Renal cortical epithelial cell (primary cell): ENCODE measurements at places on chromosomes 1 and 21. TPM values are rescaled to one million over a fixed set of nuclear protein-coding genes. Genes with fewer than 3 reads are reported as not detected.

The AKNAD1 gene
- total RNA-seq = not detected in 2 replicates

The CELA3A gene
- not detected in 2 replicates for total RNA-seq

The MCOLN3 gene
- total RNA-seq = 1.3 and 4.0 TPM in 2 replicates

The NR1I3 gene
- total RNA-seq = not detected in 2 replicates

The KRTAP10-2 gene
- not detected in 2 replicates for total RNA-seq

The MEGF6 gene
- total RNA-seq = 5.7 and 12.0 TPM in 2 replicates

The AUNIP gene
- total RNA-seq = 0.89 and 5.7 TPM in 2 replicates

The LRRC38 gene
- not detected in 2 replicates for total RNA-seq

The IL22RA1 gene
- 0.05 TPM in 1 of 2 replicates, not detected in the other for total RNA-seq

The GJA4 gene
- total RNA-seq = not detected in 2 replicates

- peak; percentile 94 for DNase-seq
Measured at GRCh38 chr1:204080163-204080903, 7.4 kb downstream of the SOX13 start.

DNA sequence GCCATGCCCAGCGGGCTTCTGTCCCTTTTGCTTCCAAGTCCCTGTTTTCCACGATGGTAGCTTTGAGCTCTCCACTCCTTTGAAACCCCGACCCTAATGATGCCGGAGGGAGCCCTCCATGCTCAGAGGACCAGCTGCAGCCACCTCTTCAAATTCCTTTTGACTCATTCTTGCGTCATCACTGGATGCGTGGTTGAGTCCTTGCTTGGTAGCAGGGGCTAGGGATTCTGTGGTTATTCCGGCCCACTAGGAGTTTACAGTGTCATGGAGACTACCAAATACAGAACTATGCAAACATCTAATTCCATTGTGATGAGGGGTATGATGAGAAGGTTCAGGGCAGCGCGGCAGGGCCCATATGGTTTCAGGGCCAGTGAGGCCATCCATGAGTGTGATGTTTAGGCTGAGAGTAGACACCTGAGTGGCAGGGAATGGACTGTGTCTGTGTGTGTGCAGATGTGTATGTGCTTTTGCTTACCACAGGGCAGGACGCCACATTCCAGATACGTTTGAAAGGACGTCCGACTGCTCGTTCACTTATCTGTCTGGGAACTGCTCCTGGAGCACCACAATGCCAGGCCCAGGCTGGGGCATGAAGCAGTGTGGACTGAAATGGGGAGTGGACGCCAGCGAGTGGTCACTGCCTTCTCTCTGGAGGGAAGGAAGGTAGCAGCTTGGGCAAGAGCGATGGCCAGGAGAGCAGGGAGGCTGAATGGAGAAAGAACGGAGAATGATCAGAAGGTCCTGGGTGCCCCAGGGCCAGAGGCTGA, 30.4 kb upstream of the ZBTB21 start:
- peak; percentile 99 for DNase-seq

DNA sequence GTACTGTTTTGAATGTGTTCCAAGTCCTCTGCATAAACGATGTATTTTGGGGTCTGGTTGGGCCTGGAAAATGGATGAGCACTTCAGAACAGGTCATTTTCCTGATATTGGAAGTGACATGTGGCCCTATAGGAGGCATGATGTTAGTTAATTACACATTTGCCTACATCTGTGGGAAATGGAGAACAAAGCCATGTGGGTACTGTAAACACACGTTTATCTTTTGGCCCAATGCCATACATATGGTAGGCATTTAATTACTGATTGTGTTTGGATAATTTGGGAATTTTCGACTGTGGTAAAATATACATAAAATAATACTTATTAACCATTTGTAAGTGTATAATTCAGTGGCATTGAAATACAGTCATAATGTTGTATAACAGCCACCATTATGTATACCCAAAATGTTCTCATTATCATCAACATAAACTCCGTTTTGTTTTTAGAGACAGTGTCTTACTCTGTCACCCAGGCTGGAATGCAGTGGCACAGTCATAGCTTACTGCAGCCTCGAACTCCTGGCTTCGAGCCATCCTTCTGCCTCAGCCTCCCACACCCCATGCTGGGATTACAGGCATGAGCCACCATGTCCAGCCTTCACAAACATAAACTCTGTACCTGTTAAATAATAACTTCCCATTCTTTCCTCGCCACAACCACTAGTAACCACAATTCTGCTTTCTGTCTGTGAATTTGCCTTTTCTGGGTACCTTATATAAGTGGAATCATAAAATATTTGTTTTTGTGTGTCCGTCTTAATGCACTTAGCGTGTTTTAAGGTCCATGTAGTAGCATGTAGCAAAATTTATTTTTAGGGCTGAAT, 11.9 kb upstream of the RNPEP start:
- peak; percentile 54 for DNase-seq

GRCh38 chr21:31050577-31051157, 12.4 kb upstream of the KRTAP19-8 start:
- no peak for DNase-seq

- peak; percentile 76 for DNase-seq
Measured at GRCh38 chr1:114282751-114283403, 129.2 kb upstream of the SYT6 start.

- peak; percentile 77 for DNase-seq
Measured at GRCh38 chr1:36008546-36009197, 75.2 kb upstream of the TEKT2 start.

GRCh38 chr1:27745466-27745865, 19.7 kb downstream of the FAM76A start:
- no peak for DNase-seq

DNA sequence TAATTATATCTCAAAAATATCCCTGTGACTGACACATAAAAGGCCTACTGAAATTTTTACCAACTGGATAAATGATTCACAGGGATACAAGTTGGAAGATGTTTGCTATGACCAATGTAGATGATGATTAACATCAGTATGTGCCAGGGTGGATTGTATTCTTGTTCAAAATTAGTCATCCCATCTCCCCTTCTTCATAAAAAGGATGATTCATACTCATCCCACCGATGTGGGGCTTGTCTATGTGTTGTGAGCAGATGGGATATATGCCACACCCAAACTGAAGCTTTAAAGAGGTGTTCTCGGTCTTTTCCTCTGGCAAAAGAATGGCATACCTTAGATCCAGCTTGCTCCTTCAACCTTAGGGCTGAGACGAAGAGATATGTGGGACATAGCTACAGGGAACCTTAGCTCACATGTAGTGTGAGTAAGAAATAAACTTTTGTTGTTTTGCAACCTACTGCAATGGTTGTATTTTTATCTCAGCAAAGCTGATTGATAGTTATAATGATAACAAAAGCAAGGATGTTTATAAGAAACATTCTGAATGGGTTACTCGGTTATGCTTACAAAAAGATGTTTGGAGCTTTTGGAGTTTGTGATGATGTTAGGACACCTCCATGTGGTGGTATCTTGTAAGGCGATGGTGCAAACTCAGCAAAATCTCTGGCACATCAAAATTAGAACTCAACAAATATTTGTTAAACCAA, 29.4 kb downstream of the SPATA17 start:
- peak; percentile 96 for DNase-seq

- DNase-seq = no peak
Measured at GRCh38 chr1:109721042-109721441, 9.0 kb downstream of the GSTM5 start.

- DNase-seq = no peak
Measured at GRCh38 chr1:188689542-188689941, 1788.1 kb downstream of the BRINP3 start.

DNA sequence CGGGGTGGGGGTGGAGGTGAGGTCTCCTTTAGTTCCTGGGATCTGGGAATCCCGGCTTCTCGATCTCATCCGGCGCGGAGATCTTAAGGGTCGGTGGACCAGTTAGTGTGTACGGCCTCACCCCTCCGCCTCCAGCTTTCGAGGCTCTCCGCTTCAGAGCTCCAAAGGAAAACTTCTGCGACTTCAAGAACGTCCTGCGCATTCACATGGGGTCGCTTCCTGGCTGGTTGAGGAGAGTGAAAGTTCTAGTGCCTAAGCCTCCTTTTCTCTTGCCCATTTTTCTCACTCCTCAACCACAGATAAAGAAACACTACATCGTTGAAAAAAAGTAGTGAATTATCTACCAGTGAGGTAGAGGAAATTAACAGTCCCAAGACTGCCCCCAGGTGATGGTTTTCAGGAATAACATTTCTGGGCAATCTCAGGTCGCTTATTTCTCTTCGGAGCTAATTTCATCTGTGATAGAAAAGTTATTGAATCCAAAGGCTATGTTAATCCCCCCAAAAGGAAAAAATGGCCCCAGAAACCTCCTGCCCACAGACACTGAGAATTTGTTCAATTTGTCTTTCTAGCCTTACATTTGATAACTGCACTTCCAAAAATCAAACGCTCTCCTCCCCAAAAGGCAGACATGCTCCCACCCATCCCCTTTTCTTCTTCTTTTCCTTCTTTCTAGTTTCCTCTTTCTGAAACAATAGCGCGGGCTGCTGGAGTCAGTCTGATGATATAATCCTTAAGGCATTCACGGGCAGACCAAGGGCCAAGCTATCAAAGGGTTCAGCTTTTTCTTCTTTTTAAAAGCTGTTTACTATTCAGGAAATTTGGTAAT, 20.6 kb upstream of the TBX15 start:
- DNase-seq = peak; percentile 82

- no peak for DNase-seq
Measured at GRCh38 chr1:202140833-202141232, 3.7 kb downstream of the ARL8A start.

GRCh38 chr1:234241941-234242490, 131.2 kb upstream of the COA6 start:
- DNase-seq = no peak

GRCh38 chr1:189623336-189623735, 854.3 kb downstream of the BRINP3 start:
- no peak for DNase-seq

GRCh38 chr1:224489534-224490365, 55.2 kb upstream of the WDR26 start:
- no peak for DNase-seq

- peak; percentile 88 for DNase-seq
Measured at GRCh38 chr1:172398970-172399755, 21.3 kb upstream of the C1orf105 start.

GRCh38 chr21:25031750-25032149, 575.5 kb downstream of the MRPL39 start:
- DNase-seq = no peak

GRCh38 chr1:170267317-170267716, 121.6 kb downstream of the NTMT2 start:
- DNase-seq = peak; percentile 2

DNA sequence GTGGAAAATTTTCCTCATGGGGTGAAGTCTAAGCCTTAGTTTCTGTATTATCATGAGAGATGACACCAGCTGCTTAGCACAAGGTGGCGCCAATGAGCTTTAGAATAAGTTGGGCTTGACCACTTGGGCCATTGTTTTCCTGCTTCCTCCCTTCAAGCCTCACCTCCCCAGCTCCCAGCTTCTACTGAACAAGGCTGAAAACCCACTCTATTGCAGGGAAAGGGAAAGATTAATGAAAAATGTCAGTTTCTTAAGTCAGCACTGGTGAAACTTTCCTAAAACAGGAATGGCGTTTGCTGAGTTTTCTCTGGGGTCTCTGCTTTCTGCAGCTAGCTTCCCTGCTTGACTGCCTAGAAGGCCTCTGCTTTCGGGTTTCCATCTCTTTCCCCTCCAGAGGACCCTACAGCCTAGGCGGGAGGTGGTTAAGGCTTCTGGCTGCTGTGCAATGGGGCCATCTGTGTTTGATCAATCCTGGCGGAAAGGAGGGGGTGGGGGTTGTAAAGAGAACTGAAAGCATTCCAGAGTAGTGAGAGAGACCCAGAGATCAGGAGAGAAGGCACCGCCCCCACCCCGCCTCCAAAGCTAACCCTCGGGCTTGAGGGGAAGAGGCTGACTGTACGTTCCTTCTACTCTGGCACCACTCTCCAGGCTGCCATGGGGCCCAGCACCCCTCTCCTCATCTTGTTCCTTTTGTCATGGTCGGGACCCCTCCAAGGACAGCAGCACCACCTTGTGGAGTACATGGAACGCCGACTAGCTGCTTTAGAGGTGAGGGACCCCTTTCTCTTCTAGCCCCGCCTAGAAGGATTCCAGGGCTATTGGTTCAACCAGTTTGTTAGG, at the start of gene OLFML3:
OLFML3 (plus strand) TSS at position 612 of the 840 bp plus-strand sequence; CDS start at position 655, 43 bp downstream.
- DNase-seq = peak; percentile 83

DNA sequence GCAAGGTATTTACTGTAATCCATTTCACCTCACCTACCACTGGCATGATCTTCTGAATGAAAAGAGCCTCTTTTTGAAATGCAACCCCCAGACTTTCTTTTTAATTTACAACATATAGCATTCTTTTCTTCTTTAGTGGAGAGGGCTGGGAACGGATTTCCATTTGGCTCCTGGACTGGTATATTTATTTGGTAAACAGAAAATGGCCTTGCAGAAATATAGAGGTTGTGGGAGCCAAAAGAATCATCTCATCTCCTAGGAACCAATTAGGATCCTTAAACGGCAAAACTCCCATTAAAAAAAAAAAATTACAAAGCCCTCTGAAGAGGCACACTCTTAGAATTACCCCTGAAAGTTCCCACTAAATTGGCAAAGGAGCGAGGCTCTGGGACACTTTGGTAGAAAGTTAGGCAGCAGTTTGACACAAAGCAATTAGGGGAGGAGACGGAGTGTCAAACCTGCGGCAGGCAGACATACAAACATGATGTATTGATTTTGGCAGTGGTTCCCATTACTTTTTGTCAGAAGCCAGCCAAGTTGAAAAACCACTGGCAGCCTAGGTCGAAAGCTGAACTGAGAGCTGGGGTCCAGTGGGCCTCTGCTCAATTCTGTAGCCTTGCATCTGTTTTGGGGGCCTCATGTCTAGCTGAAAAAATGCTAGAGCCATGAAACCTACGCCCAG, 135.1 kb upstream of the MAGI3 start:
- DNase-seq = no peak

DNA sequence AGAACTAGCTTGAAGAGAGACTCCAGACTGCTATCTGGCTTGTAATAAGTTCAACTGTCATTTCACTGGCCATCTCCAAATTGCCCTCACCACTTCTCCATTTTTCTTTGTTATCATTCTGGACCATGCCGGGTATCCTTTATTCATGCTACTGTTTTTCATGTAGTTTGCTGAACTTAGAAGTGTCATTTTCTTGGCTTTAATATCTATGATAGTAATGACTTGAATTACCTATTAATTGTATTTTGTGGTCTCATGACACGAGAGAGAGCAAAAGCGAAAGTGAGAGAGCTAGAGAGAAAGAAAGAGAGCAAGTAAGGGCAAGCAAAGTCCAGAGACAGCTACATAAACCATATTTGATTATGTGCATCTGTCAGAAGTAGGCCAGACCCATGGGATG, 184.9 kb upstream of the ATP1B1 start:
- DNase-seq = no peak

DNA sequence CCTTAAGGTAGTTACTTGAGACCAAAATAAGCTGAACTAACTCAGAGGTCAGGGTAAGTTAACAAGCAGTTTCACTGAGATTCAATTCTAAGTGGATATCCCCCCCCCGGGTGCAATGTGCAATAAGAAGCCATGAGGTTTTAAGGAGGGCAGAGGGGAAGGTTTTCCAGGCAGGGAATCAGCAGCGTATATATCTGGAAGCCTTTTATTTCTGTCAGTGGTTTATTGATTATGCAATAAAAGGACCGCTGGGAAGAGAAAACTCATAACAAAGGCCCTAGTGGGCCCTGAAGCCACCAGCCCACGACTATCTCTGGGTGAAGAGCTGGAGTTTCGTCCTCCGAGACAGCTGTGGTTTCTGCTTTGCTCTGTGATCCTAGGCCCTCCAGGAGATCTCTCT, 53.1 kb upstream of the CTPS1 start:
- peak; percentile 10 for DNase-seq

GRCh38 chr1:197771386-197771785, 3.9 kb downstream of the DENND1B start:
- no peak for DNase-seq
